Spinal cord (tissue), 10 donors: ENCODE measurements at places on chromosomes 6 and 20.
A peak's percentile ranks its signal among the peaks of the same experiment; 100 is the strongest.

DNA sequence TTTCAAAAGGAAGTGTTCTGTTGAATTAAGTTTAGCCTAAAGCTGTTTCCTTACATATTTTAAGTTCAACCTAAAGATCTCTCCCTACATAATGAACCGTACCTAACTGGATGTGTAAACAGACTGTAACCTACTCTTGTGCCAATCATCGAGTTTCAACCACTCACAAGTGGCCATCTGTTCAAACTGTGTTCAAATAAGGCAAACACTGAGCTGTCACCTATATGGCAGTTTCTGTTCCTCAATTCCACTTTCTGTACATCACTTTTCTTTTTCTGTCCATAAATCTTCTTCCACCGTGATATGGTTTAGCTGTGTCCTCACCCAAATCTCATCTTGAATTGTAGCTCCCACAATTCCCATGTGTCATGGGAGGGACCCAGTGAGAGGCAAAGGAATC lies 428.6 kb downstream of the HACE1 start:
- DNase-seq = no peak

DNA sequence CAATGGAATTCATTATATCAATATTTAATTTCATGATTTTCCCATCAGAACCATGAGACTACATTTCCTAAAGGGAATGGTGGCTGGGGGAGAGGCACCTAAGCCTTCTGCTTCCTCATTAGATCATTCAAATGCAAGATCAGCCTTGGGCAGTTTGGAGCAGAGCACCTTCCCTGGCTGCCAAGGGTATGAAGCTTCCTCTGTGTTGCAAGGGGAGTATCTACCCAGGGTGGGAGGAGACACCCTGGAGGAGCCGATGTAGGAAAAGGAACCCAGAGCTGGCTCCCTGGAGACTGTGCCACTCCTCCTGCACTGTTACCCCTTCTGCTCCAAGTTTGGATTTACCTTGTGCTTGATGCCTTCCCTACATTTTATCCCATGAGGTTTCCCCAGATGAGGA lies 299.7 kb upstream of the PRDM1 start:
- no peak for DNase-seq

DNA sequence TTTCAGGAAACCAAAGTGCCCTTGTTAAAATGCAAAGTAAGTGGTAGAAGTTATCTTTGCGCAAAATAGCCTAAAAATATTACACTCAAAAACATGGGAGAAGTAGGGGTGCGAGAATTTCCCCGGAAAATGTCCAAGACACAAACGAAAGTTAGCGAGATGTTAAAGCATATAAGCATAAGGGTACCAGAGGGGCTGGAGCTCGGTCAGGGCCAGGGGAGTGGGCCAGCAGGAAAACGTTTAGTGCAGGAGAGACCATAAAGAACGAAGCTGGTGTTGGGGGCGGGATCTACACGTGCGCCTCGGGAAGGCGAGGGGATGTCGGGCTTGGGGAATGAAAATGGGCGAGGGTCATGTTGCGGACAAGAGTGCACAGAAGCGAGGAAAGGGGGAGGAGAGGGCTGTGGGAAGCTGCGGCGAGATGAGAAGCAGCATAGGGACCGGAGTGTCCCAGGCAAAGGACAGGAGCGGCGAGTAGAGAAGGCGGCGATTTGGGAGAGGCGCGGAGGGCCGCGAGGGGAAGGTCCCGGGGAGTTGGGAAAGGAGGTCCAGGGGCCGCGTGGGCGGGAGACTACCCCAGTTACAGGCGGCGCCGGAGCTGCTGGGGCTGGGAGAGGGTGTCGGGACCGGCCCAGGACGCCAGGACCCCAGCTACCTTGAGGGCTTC lies 600 bp downstream of the XPO5 start:
- DNase-seq = peak; percentile 1

- DNase-seq = no peak
These were observed 81.6 kb upstream of the MC3R start for GRCh38 chr20:56166781-56167465.

- DNase-seq = no peak
These were observed 187.7 kb upstream of the PRSS16 start for GRCh38 chr6:27059621-27060425.

DNA sequence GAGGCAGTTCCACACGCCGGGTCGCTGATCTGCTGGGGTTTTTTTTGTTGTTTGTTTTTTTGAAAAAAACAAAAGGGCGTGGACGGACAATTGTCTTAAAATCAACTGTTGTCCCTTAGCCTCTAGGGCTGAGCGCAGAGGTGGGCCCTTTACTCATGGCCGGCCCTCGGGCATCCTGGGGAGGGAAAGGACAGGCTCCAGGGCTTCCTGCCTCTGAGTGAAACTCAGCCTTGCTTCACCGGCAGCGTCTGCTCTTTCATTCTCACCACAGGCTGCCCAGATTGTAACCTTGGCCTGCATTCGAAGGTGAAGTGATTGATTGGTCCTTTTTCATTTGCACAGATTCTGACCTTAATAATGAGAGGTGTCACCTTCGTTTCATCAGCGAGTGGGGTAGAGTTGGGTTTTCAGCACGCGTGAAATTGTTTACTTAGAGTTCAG lies 797 bp downstream of the SMIM13 start:
- DNase-seq = peak; percentile 63

DNA sequence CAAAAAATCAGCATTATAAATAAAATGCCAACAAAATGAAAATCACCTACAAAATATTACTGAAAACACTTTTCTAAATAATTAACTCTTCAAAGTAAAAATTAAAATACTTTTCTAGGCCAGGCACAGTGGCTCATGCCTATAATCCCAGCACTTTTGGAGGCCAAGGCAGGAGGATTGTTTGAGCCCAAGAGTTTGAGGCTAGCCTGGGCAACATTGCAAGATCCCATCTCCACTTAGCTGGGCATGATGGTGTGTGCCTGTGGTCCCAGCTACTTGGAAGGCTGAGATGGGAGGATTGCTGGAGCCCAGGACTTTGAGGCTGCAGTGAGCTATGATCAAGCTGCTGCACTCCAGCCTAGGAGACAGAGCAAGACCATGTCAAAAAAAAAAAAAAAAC lies 6.4 kb downstream of the SERPINB9 start:
- no peak for DNase-seq

DNA sequence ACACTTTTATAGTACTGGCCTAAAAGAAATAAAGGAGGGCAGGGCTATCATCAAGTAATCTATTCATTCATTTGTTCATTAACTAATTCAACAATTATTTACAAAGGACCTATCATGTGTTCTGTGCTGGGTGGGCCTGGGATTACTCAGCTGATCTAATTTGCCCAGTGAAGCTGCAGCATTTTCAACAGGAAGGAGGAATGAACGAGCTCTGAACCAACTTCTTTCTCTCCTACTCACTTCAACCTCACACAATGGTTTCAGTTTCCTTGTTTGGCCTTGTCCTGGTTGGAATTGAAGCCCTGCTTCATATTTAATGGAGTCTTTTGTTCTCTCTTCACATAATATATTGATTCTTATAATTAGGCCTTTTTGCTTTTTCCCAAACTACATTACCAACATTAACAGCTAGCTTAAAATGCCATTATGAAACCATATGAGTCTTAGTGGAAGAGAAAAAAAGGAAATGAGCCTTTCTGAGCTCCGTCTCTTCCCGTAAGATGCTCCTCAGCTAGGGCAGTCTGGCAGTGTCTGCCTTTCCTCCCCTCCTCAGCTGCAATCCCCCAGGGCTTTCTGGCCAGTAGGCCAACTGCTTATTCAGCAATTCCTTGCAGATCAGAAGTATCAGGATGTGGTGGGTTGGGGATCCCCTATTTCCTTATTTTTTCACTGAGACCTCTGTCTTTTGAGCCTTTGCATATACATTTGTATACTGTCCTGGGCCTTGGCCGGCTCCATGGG lies 79.4 kb upstream of the NRN1 start:
- DNase-seq = no peak

- no peak for DNase-seq
These were observed 160.8 kb upstream of the QKI start for GRCh38 chr6:163253556-163254213.

DNA sequence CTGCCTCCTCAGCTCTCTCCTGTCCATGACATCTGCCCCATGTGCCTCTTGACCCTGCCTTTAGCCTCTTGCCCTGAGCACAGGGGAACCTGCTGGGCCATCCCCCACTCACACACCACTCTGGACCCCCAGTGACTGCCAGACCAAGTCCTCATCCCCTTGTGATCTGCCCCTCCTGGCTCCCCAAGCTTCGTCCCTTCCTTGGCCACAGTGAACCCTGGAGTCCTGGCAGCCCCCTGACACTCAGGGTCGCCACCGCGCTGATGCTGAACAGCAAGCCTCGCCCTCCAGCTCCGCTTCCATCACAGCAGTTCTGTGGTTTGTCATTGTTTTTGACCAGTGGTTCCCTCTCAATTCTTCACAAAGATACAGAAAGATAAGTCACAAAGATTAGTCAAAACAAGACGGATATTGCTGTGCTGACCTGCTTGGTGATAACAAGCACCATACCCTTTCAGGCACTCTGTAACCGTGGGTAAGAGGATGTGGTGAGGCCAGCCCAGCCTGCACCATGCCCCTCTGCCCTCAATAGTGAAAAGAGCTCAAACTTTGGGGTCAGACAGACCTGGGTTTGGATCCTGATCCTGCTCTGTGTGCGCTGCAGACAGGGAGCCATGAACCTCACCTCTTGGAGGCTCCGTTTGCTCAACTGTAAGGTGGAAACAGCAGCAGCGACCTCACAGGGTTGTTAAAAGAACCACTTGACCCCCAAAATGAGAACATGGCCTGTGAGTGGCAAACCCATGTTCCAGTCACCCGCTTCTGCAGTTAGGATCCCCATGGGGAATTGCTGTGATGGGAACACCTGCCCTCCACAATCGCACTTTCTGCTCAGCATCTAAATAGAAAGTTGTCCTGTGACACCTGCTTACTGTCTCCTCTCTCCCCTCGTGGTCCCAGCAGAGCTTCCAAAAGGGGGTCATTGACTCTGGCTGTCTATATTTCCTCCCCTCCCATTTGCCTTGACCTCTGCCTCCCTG lies 114.5 kb downstream of the TOX2 start:
- DNase-seq = no peak

- no peak for DNase-seq
These were observed 211.9 kb downstream of the ZNF217 start for GRCh38 chr20:53381568-53382262.

GRCh38 chr20:48698507-48699267 lies 129.1 kb downstream of the PREX1 start:
- DNase-seq = no peak

GRCh38 chr6:9825526-9825925 lies 589.3 kb downstream of the TFAP2A start:
- no peak for DNase-seq

DNA sequence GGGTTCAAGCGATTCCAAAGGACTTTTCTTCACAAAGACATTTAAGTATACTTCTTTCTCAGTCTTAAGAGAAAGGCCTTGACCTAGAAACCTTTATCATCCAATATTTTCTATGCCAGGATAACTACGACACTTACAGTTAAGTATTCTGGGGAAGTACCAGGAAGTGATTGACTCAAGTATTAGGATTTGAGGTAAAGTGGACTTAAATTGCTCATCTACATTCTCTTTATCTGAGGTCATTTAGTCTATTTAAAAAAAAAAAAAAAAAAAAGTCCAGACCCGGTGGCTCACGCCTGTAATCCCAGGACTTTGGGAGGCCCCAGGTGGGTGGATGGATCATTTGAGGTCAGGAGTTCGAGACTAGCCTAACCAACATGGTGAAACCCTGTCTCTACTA lies 114.7 kb downstream of the ZFAND3 start:
- no peak for DNase-seq

DNA sequence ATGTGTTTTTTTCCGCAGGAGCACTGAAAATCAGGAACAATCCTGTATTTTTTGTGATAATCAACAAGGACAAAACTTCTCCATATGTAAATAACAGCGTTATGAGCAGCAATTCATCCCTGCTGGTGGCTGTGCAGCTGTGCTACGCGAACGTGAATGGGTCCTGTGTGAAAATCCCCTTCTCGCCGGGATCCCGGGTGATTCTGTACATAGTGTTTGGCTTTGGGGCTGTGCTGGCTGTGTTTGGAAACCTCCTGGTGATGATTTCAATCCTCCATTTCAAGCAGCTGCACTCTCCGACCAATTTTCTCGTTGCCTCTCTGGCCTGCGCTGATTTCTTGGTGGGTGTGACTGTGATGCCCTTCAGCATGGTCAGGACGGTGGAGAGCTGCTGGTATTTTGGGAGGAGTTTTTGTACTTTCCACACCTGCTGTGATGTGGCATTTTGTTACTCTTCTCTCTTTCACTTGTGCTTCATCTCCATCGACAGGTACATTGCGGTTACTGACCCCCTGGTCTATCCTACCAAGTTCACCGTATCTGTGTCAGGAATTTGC lies at the start of gene TAAR6:
Gene TAAR6 (plus strand): TSS at position 102 of the 557 bp plus-strand sequence. CDS start 0 bp downstream, at position 102.
- DNase-seq = peak; percentile 44

DNA sequence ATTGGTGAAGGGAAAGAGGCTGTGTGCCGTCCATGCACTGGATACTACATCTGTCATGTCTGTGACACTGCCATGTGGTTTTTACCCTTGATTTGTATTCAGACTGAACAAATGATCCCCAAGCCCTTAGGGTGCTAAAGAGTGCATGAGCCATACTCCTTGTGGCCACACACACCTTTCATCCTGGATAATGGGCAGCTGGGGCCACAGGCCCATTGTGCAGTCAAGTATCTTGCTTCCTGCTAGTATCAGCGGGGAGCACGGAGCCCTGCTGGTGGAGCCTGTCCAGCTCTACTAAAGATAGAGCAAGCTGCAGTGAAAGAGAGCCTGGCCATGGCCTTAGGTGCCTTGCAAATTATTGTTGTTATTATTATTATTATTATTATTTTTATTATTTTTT lies 75.1 kb downstream of the SLX4IP start:
- no peak for DNase-seq

DNA sequence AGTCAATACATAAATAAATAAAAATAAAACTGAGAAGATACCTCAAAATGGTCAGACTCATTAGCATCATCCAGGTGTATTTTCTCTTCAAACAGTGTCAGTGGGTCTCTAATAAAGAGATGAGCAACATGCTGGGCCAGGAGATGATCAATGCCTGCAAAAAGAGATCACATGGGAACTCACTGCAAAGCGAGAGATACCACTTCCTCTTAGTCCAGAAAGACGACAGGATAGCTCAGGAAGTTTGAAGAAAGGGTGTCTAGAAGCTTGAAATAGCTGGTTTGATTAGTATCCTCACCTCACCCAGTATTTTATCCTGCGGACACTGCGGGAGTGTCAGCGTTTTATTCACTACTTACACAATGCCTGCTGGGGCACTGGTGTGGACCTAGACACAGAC lies 38.0 kb downstream of the GCLC start:
- DNase-seq = no peak

GRCh38 chr6:72219536-72219935 lies 333.2 kb downstream of the RIMS1 start:
- no peak for DNase-seq

- peak; percentile 80 for DNase-seq
These were observed 75.7 kb upstream of the QKI start for GRCh38 chr6:163338671-163339405.

GRCh38 chr6:145017516-145017915 lies 717.8 kb downstream of the EPM2A start:
- no peak for DNase-seq

DNA sequence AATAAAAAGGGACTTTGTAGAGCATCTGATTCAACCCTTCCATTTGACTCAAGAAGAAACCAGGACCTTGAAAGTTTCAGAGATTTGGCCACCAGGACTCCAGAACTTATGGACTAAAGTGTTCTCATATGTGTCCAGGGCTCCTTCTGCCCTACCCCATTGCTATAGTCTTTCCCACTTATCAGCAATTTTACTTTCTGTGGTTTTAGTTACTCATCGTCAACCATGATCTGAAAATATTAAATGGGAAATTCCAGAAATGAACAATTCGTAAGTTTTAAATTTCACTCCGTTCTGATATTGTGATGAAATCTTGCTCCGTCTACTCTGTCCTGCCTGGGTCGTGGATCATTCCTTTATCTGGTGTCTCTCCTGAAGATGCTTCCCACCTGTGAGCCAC lies 259.8 kb downstream of the PHACTR1 start:
- DNase-seq = no peak

GRCh38 chr6:32947552-32948465 lies 5.1 kb downstream of the HLA-DMA start:
- DNase-seq = peak; percentile 76
